ENCODE measurements at places on chromosomes 5 and 9. TPM values are rescaled to one million over a fixed set of nuclear protein-coding genes. Genes with fewer than 3 reads are reported as not detected.

The NRG2 gene
- 5.0 TPM for polyA plus RNA-seq

The FNIP1 gene
- polyA plus RNA-seq = 2.9 TPM

The BAAT gene
- polyA plus RNA-seq = 0.27 TPM

The CDC20B gene
- polyA plus RNA-seq = not detected

The ARL14EPL gene
- polyA plus RNA-seq = not detected

The SPATA31E1 gene
- not detected for polyA plus RNA-seq

The CHMP5 gene
- polyA plus RNA-seq = 35.6 TPM

The SAXO1 gene
- polyA plus RNA-seq = not detected

DNA sequence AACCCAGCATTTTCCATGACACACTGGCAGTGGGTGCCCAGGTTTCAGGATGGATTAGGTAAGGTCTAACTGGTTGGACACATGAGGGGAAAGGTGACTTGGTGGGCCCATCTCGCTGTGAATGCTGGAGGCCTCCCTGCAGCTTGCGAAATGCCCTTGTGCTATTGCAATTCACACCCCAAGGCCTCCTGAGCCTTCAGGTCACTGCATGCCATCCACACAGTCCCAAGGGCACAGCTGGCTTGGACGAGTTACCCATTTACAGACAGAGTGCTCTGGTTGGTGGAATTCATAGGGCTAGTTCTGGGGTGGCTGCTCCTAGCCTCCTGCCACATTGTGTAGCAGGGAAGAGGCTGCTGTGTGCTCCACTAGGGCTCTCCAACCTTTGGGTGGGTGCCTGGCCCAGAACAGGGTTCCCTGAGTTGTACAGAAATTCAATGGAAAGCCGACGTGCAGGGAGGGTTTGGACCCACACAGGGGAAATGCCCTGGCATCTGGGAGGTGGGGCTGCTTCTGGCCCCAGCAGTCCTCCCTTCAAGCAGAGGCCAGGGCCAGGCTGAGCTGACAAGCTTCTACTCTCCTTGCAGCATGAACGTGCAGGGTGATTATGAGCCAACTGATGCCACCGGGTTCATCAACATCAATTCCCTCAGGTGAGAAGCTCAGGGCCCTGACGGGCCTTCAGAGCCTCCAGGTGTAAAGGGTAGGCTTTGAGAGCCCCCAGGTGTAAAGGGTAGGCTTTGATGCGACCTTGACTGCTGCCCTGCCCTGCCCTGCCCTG, 54.3 kb downstream of the ASS1 start:
- no peak for DNase-seq

GRCh38 chr5:8695902-8696845, 827.2 kb downstream of the MTRR start:
- DNase-seq = no peak

GRCh38 chr5:123209502-123210027, 120.5 kb downstream of the PRDM6 start:
- DNase-seq = no peak

DNA sequence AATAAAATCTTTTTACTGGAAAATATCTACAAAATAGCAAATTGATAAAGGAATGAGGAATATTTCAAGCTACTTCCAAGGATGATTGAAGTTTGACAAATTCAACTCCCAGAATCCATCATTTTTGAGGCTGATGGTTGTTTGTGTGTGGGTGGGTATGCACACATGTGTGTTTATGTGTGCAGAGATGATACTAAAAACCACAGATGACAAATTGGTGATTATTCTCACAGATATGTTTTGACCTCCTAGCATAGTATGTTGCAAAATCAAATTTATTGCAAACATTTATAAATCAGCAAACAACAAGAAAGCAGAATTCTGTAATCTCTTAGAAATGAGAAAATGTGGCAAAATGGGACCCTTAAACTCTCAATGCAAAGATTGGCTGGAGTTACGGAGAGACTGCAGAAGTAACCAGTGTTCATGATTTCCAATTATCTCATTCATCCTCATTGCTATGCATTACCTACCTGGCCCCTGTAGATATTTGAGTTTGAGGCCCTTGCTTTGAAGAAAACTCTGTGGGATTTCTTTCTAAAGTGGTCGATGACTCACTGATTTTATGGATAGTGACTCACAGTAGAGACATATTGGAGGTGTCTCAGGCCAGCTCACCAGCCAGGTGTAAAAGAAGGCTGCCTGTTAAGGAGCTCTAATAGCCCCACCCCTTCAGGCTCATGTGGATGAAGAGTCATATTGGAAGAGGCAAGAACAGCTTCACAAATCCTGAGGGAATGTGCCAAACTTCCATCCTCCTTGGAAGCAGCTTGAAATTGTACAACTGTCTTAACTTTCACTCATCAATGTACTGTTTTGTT, 44.6 kb upstream of the TMC1 start:
- no peak for DNase-seq

DNA sequence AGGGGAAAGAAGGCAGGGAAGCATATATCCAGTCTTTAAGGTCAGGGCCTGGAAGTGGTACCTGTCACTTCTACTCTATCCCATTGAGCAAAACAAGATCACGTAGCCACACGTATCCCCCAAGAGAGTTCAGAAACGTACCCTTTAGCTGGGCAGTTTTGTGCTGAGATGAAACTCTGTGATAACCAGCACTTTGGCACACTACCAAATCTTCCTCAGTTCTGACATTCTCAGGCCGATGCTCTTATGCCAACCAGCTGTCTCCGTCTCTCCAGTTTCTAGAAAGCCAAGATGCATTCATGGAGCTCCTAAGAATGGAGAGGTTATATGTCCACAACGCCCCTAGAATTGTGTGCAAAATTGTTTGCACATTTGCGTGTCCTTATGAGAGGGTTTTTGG, 176.6 kb upstream of the MSX2 start:
- no peak for DNase-seq

DNA sequence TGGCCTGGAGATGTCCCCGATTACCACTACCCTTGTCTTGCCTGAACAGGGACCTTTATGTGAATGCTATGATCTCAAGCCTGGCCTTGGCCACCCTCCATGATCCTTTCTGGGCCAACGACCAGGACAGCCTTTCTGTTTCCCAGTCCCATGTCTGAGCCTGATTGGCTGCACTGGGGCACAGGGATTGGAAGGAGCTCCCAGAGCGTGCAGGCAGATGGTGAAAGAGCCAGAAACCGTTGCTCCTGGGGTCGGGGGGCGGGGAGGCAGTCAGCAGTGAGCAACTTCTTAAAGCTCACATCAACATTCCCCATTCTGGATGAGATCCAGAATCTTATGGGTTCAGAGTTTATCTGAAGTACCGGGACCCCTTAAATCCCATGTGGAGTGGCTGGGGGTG, 84.4 kb downstream of the INSYN2B start:
- DNase-seq = peak; percentile 53

DNA sequence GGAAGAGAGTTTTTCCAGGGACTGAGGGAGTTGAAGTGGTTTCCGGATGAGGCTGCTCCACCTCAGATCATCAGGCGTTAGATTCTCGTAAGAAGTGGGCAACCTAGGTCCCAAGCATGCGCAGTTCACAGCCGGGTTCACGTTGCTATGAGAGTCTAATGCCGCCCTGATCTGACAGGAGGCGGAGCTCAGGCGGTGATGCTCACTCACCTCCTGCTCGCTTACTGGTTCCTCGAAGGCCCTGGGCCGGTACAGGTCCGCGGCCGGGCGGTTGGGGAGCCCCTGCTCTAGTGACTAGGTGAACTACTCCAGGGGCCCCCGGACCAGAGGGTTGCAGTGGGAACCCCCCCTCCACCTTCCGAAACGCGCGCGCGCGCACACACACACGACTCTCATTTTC, 997 bp upstream of the RNF130 start:
- peak; percentile 63 for DNase-seq

DNA sequence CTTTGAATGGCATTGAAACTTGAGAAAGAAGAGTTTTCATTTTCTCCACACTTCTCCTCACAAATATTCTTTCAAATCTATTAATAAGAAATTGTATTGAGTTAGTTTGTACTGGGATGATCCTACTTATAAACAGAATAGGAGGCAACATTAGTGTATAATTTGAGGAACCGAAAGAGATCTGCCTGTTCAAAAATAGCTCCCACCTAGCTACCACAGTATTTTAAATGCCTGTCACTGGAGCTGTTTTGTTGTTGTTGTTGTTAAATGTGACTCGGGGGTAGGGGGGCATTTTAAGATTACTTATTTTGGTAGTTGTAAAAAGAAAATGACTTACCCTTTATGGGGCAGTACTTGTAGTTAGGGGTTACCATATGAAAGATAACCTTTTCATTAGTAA, 20.1 kb upstream of the HAPLN1 start:
- DNase-seq = no peak

DNA sequence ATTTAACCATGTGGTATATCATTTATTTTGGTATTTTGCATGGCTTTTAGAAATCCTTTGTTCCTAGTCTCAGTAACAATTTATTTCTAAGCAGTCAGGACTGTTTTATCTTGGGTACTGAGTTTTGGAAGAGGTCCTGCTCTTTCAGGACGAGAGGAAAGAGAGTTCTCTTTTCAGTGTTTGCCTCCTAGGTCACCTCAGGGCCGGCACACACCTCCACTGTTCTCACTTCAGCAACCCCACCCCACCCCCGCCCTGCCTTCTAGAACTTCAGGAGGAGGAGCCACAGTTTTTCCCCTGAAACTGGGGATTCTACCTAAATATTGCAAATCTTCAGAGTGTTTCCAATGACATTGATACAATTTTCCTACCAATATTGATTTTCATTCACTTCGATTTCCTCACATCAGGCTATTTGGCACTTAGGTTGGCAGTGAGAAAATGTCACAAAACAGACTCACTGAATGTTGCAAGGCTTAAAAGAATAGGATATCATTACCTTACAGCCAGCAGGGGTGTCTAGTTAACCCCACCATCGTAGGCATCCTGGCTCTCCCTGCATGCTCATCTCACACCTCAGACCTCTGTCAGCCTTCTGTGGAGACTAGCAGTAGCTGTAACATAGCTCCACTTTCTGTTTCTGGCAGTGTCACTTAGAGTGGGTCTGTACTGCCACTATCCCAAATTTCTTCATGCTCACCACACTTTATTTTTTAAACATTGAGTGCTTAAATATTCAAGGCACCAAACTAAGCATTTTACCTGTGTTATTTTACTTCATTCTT, 5.4 kb downstream of the IGIP start:
- DNase-seq = no peak

DNA sequence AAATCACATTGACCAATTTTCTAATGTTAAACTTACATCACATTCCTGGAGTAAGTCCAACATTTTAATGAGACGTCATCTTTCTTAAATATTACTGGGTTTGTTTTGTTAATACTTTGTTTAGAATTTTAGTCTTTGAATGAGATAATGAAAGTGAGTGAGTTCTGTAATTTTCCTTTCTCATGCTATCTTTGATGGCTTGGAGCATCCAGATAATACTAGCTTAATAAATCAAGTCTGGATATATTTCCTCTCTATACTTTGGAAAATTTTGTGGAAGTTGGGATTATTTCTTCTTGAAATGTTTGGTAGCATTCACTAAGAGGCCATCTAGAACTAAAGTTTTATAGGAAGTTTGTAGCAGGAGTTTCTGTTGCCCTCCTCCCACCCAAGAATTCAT, 90.8 kb upstream of the IL7R start:
- no peak for DNase-seq

- no peak for DNase-seq
Measured at GRCh38 chr5:73532195-73532594, 33.2 kb downstream of the ANKRA2 start.

- DNase-seq = no peak
Measured at GRCh38 chr9:72473474-72474261, 47.7 kb upstream of the TMC1 start.

- DNase-seq = peak; percentile 74
Measured at GRCh38 chr9:14372437-14373335, 58.7 kb upstream of the NFIB start.

DNA sequence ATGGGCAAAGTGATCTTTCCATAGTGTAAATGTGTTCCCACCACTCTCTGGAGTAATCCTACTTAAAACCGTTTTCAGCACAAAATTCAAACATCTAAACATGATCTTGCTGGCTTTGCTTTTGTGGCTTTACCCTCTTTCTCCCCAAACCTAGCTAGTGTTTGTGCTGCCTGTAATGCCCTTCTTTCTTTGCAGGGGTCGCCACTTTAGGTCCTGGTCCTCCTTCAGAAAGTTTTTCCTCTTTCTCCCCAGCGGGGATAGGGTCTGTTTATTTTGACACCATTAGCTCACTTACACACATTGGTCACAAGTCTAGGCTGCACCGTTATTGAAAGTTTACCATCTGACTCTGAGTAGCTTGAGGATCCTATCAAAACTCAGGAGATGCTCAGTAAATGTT, 736 bp upstream of the HSD17B4 start:
- no peak for DNase-seq

GRCh38 chr9:95349091-95350038, 31.9 kb upstream of the FANCC start:
- DNase-seq = no peak

- no peak for DNase-seq
Measured at GRCh38 chr9:2041736-2042135, 26.6 kb downstream of the SMARCA2 start.

DNA sequence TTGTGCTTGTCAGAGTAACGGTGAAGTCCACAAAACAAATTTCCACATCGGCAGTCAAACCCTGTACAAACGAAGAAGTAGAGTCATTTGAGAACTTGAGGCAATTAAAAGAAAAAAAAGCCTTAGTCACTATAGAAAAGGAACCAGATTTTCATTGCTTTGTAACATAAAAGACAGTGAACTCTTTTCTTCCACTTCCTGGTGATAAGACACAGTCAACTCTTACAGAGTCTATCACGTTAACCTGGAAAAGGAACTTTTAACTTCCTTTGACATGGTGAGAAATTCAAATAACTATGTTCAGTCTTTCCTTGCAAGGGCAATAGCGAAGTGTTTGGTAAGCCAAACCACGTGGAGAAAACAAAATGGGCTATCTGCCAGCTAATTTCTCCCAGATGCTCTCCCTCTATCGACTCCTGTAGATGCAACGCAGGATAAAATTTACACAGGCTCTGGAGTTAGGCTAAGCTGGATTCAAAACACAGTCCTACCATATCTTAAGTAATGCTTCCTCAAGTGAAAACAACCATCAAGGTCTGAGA, 8.9 kb downstream of the ZFAND5 start:
- no peak for DNase-seq

DNA sequence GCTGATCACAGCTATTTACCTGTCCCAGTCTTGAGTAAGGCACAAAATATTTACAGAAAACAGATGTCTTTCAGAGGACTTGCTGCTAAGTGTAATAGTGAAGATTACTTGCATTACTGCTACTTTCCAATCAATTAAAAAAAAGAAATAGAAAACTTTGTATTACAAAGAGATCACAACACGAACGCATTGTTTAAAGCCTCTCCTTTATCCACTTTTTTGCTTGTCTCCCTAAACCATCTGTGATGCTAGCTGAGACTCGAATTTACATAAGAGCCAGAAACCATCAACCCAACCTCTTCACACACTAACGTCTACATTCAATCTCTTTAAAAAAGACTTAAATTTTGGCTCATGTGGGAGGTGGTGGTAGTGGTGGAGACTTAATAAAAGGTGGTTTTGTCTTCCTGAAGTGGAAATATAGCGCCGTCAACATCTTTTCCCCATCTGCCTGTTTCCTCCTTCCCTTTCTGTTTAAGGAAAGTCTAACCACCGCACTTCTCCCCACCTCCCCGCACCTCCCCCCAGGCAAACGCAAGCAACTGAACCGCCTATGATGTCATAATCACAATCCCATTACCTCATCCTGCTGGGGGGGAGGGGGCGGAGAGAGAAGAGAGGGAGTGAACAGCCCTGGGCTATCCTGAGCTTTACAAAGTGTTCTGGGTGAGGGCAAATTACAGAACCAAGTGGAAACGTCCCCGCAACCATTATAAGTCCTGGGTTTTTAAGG, 948 bp upstream of the FAM53C start:
- DNase-seq = peak; percentile 92

GRCh38 chr9:5557606-5558587, 47.6 kb downstream of the PDCD1LG2 start:
- DNase-seq = no peak

GRCh38 chr5:149389552-149390495, 10.7 kb upstream of the IL17B start:
- DNase-seq = no peak
